ENCODE measurements at places on chromosomes 4 and X.

DNA sequence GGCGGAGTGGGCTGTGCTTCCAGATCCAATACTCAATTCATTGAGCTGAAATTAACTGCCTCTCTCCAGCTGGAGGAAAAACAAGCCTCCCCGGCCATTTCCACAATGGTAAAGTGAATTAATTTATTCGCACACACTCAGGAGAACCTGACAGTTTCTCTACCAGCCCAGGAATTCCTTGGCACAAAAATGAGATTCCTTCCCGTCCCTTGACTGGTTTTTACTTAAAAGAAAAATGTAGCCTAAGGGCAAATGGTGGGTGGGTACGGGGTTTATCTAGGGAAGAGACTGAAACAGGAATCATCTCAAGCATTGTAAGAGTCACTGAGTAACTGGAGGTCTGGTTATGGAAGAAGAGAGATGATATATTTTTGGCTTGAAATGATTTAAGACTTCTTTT, 102.7 kb downstream of the VCX3A start:
- no peak for DNase-seq

- DNase-seq, result no peak
These were observed 392.2 kb downstream of the PPP1R2C start for GRCh38 chrX:42385730-42386129.

DNA sequence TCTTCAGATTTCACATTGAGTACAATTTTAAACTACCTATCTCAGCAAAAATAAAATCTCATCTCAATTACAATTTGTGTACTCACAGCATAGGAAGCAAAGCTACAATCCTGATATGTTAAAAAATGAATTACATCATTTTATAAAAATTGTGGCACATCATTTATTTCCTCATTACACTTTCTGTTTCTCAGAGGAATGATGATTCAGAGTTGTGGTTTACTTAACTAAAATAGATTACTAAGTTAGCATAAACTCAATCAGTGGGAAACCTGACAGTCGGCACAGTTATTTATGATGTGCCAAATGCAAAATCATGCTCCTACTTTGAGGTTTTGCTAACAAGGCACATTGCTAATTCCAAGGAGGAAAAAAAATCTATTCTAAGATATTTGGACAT, 325.0 kb downstream of the FBXO8 start:
- DNase-seq, result peak; percentile 40

DNA sequence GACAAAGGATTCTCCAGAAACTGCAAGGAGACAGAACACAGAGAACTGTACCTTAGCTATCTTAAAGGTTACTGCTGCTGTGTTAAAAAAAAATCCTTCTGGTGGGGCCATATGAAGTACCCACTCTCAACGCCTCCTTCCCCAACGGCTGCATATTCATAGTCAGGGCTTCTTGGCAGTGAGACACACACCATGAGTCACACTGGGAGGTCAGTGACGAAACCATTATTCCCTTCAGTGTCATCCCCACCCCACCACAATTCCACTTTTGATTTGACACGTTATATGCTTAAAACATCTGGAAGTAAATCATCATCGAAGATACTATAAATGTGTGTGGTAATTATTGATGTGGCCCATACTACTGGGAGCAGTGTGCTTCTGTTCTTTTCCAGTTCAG, 271.5 kb downstream of the LDB2 start:
- peak; percentile 98 for DNase-seq

DNA sequence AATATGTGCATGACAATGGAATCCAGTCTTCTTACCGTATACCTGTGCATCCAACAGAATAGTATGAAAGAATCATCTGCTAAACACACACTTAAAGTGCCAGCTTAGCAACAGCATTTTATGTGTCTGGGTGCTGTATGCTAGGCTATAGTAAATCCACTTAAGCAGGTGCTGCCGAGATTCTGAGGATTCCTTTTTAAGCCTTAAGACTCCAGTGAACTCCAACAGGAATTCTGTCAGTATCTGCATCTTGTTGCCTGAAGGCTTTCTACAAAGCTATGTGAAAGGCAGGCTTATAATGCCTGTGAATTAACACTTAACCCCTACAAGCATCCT, 1076.4 kb upstream of the PABPC4L start:
- DNase-seq, result no peak

DNA sequence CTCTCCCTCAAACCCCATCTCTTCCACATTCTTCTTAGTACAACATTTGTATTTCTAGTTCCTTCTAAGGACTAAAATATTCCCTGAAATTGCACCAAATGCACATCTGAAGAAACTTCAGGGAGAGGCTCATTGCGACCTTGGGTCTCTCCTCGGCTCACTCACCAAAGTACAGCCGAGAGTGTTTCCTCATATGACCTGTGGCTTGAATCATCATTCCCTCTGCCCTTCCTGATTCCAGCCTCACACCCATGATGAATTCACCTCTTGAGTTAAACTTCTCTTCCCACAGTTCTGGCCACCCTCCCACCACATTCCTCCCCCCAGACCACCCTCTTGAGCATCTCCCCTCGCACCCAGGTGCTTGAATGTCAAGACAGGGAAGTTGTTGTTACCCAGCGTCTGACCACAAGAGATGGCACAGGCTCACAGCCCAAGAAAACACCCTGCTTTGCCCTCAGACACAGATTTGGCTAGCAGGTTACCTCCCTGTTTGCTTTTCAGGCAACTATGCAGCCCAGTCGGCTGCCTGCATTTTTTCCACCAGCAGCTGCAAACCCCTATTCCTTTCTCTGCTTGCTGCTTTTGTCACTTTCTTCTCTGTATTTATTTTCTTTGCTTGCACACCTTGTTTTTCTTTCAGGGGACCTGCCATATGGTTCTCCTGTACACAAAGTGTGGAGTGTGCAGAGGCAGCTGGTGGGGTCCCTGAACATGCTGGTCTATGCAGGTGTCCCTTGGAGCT, 214.8 kb downstream of the SPATA18 start:
- no peak for DNase-seq

DNA sequence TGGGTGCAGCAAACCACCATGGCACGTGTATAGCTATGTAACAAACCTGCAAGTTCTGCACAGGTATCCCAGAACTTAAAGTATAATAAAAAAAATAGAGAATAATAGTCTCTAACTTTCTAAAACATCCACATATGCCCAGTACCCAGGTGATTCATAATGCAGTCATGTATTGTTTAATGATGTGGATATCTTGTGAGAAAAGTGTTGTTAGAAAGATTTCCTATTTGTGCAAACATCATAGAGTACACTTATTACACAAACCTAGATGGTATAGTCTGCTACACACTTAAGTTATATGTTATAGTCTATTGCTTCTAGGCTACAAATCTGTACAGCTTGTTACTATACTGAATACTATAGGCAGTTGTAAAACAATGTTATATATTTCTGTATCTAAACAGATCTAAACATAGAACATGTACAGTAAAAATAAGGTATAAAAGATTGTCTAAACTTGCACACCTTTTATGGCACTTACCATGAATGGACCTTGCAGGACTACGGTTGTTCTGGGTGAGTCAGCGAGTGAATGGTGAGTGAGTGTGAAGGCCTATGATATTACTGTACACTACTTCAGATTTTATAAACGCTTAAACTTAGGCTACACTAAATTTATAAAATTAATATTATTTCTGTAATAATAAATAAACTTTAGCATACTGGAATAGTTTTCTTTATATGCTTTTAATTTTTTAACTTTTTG, 232.2 kb upstream of the SLIT2 start:
- peak; percentile 25 for DNase-seq

DNA sequence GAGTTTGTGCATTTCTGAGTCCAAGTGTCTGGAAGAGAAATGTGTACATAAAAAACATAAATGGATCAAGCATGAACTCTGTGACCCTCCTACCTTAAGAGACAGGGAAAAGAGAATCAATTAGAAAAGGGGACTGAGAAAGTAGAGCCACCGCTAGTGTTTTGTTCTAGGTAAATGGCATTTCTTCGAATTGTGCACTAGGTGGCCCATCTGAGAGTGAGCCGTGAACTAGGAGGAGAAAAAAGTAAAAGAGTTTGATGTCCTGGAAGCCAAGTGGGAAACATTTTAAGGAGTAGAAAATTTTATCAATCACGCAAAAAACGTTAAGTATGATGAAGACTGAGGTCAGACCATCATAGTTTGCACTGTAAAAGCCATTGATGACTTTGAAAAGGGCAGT, 55.1 kb downstream of the NAF1 start:
- peak; percentile 28 for DNase-seq

GRCh38 chr4:113145147-113145518, 95.7 kb downstream of the ANK2 start:
- DNase-seq, result no peak

DNA sequence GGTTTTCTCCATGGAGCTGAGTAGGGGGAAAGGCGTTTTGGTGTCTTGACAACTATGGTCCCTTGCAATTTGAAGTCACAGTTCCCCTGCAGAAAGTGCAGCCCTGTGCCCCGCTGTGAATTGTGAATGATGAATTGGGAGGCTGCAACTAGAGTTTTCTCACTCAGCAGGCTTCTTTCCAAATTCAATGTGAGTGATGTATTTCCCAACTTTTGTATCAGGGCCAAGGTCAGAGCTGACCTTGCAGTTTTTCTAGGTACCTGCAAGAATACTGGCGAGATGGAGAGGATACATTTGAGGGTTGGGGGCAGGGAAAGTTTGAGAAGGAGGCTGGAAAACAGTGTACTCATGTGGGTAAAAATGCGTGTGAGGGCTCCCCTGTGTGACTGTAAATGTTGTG, 11.7 kb downstream of the PHEX start:
- DNase-seq, result no peak

- no peak for DNase-seq
These were observed 42.9 kb upstream of the TAB3 start for GRCh38 chrX:30931920-30932319.

- peak; percentile 69 for DNase-seq
These were observed 337.3 kb upstream of the HS3ST1 start for GRCh38 chr4:11765849-11766453.

DNA sequence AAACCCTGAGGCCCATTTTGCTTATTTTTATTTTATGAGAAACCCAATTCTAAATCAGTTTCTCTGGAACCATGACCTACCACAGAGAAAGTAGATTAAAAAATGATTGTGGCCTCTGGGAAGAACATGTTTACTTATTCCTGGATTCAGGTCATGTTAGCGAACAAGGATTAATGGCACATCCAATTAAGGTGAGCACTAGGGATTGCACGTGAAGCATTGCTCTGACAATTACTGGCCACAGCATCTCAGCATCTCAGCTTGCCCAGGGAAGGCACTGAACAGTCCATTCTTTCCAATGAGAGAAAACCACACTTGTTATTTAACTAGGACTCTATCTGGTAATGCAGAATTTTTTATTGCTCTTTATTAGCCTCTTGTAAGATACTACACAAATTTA, 119.8 kb downstream of the ZNF330 start:
- DNase-seq, result no peak

GRCh38 chrX:102659790-102660757, 8.8 kb downstream of the GPRASP1 start:
- DNase-seq, result peak; percentile 70

DNA sequence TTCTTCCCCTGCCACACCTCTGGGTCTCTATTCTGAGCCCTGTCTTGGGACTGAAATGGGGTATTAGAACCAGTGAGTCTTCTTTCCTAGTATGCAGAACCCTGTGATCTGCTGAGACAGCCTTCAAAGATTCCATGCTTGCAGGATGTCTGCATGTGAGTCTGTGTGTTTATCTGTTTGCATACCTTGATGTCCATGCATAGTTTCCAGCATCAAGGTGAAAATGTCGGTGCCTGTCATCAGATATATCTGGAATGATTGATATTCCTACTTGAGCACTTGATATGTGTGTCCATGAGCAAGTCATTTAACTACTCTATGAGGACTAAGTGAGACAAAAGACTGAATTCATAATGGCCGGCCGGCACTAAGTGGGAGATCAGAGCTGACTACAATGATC, 117.0 kb upstream of the HS3ST1 start:
- no peak for DNase-seq

- peak; percentile 10 for DNase-seq
These were observed 66.5 kb downstream of the SHROOM4 start for GRCh38 chrX:50747471-50747900.

DNA sequence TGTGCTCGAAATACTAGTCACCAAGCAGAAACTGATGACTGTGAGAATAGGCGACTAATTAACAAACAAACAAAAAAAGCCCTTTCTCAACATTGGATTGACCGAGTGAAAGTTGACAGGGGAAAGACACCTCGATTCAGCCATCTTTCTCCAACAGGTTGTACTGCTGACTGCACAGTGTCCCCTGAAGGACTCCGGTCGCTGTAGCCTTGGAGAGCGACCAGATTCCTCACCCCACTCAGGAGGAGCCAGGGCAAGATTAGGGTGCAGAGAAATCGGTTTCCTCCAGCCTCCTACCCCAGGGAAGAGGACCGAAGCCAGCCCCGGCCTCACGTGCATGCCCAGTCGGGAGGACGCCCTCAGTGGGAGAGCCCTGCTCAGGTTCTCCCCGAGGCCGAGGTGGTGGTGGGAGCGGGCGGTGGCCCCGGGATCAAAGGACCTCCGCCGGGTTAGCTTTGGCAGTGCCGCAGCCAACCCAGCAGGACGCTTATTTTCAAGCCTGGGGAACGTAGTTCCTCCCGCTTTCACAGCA, 1.1 kb upstream of the RAP1GDS1 start:
- DNase-seq, result no peak

- DNase-seq, result no peak
These were observed 3.8 kb upstream of the GRPR start for GRCh38 chrX:16119353-16120220.

DNA sequence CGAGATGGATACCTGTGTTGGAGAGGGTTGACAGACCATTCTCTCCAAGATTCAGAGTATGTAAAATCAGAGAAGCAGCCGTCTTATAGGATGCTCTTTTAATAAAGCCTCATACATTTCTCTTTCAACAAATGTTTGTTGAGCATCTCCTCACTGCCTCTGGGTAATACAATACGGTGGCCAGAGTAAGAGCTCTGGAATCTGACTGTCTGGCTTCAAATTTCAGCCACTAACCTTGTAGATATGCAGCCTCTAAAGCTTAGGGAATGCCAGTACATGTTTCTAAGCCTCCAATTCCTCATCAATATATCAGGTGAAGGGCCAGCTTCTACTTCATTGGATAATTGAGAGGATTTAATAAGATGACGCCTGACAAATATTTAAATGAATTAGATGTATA, 61.3 kb downstream of the CLNK start:
- DNase-seq, result peak; percentile 19

DNA sequence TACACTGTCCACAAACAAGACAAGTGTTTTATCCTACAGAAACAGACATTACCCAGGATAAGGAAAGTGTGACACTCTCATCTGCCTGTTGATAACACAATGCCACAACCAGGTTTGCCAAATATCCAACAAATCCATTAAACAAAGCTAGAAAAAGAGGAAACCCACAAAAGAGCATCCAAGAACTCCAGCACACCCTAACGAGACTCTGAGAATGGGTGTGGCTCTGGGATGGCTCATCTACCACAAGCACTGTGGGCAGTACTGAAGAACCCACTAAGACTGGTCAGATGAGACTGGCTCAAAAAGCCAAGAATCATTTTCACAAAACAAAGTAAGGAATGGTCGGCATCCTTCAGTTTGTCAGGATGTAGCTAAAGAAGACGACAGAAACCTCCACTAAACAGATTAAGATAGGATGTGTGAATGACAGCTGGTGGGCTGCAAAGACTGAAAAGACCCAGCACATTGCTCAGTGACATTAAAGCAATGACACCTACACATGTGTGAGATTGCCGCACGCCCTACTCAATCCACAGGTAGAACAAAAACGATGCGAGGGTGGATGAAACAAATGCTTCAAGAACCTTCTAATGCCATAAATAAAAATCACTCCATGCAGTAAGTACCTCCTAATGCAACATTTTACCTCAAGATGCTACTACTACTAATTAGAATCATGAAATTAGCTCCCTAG, 14.7 kb downstream of the ATP8A1 start:
- DNase-seq, result no peak
